Breast epithelium (tissue), 4 donors: ENCODE measurements at places on chromosomes 6 and 20. TPM values are rescaled to one million over a fixed set of nuclear protein-coding genes. Genes with fewer than 3 reads are reported as not detected.

GRCh38 chr6:105815661-105816555 is 270.2 kb upstream of the PRDM1 start:
- no peaks in the 10 kb centered on the region for H3K36me3 ChIP-seq
- H3K4me1 ChIP-seq: no peaks in the 10 kb centered on the region
- no peak overlapping the region for H3K27ac ChIP-seq
- no peak overlapping the region for H3K4me3 ChIP-seq
- no peaks in the 10 kb centered on the region for H3K27me3 ChIP-seq

GRCh38 chr6:37005827-37006567 is 542 bp downstream of the FGD2 start:
- peak overlapping the region; percentile 41 for H3K4me3 ChIP-seq
- H3K36me3 ChIP-seq: no peaks in the 10 kb centered on the region
- H3K4me1 ChIP-seq: no peaks in the 10 kb centered on the region
- no peak overlapping the region for H3K27ac ChIP-seq
- H3K27me3 ChIP-seq: no peaks in the 10 kb centered on the region
- no peak for DNase-seq

DNA sequence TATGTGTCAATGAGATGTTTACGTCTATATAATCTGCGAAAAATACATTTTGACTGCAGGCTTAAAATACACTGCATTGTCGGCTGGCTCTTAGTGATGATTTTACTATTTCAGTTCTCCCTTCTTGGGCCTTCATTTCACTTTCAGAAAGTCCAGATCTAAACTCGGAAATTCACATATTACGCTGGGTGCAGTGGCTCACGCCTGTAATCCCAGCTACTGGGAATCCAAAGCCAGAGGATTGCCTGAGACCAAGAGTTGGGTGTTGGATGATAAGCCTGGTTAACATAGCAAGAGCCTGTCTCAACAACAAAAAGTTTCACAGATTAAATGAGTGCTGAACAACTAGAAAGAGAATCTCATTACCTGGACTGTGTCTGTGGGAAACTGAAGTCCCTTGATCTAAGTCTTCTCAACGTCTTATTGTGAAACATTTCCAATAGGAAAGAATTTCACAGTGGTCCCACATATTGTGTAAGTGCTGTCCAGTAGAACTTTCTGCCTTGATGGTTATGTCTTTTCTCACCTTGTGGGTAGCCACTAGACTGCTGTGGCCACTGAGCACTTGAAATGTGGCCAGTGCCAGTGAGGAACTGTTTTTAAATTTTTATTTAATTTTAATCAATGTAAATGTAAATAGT is 1.9 kb downstream of the GINM1 start:
- no peak for DNase-seq
- H3K36me3 ChIP-seq: no peaks in the 10 kb centered on the region
- no peaks in the 10 kb centered on the region for H3K27me3 ChIP-seq
- no peak overlapping the region for H3K4me3 ChIP-seq

- H3K36me3 ChIP-seq: no peaks in the 10 kb centered on the region
- H3K27ac ChIP-seq: no peak overlapping the region
- no peak overlapping the region for H3K4me3 ChIP-seq
- no peaks in the 10 kb centered on the region for H3K27me3 ChIP-seq
- DNase-seq: no peak
Measured at GRCh38 chr6:124066269-124066668, 262.6 kb downstream of the NKAIN2 start.

- DNase-seq: peak; percentile 28
- no peaks in the 10 kb centered on the region for H3K36me3 ChIP-seq
- H3K27ac ChIP-seq: peak overlapping the region; percentile 72
- no peaks in the 10 kb centered on the region for H3K27me3 ChIP-seq
- no peak overlapping the region for H3K4me3 ChIP-seq
Measured at GRCh38 chr6:53281518-53282215, 67.1 kb downstream of the ELOVL5 start.

- no peak overlapping the region for H3K27ac ChIP-seq
- H3K4me3 ChIP-seq: no peak overlapping the region
- no peak for DNase-seq
Measured at GRCh38 chr6:43932259-43933147, 162.5 kb downstream of the VEGFA start.

DNA sequence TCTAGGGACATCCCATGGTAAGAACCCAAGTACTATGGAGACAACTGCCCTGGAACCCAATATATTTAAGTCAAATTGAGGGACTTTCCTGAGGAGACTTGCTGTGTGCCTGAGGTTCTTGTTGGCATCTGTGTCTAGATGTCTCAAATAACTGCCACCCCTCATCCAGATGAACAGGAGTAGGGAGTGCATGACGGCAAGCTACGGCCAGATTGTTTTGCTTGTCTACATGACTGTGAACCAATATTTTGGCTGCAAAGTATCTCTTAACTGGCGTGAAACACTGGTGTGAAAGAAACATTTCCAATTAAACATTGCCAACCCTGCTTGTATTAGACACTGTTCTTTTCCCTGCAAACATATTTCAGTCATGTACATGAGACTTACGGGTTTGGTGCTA is 52.4 kb upstream of the SIM1 start:
- H3K27ac ChIP-seq: no peak overlapping the region
- no peak overlapping the region for H3K4me3 ChIP-seq
- H3K36me3 ChIP-seq: no peaks in the 10 kb centered on the region
- no peaks in the 10 kb centered on the region for H3K4me1 ChIP-seq
- no peaks in the 10 kb centered on the region for H3K27me3 ChIP-seq

DNA sequence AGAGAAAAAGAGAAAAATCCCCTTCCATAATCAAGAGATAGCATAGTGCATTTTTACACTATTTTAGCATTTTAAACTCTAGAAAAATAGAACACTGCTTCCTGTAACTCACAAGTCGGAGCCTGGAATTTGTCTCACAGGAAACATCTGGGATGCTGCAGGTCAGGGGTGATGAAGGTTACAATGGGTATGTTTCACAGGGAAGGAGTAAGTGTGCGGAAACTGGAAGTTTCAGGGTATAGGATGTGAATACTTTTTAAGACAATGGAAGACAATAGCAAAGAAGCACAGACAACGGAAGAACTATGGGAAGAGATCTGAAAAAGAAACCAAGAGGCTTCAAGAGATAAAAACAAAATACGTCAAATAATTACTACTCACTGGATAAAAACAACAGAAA is 361.0 kb upstream of the MARCKS start:
- H3K27me3 ChIP-seq: no peaks in the 10 kb centered on the region
- H3K27ac ChIP-seq: no peak overlapping the region
- no peaks in the 10 kb centered on the region for H3K36me3 ChIP-seq
- no peak for DNase-seq
- no peak overlapping the region for H3K4me3 ChIP-seq

- peaks cover 20% of the 10 kb centered on the region for H3K27me3 ChIP-seq
- H3K27ac ChIP-seq: no peak overlapping the region
- no peaks in the 10 kb centered on the region for H3K36me3 ChIP-seq
- DNase-seq: no peak
Measured at GRCh38 chr6:25655723-25656122, 3.7 kb downstream of the SCGN start.

- DNase-seq: no peak
- peak overlapping the region; percentile 8 for H3K27ac ChIP-seq
- no peak overlapping the region for H3K4me3 ChIP-seq
- H3K4me1 ChIP-seq: no peaks in the 10 kb centered on the region
- H3K27me3 ChIP-seq: no peaks in the 10 kb centered on the region
- no peaks in the 10 kb centered on the region for H3K36me3 ChIP-seq
Measured at GRCh38 chr6:44156494-44157151, 2.0 kb upstream of the CAPN11 start.

DNA sequence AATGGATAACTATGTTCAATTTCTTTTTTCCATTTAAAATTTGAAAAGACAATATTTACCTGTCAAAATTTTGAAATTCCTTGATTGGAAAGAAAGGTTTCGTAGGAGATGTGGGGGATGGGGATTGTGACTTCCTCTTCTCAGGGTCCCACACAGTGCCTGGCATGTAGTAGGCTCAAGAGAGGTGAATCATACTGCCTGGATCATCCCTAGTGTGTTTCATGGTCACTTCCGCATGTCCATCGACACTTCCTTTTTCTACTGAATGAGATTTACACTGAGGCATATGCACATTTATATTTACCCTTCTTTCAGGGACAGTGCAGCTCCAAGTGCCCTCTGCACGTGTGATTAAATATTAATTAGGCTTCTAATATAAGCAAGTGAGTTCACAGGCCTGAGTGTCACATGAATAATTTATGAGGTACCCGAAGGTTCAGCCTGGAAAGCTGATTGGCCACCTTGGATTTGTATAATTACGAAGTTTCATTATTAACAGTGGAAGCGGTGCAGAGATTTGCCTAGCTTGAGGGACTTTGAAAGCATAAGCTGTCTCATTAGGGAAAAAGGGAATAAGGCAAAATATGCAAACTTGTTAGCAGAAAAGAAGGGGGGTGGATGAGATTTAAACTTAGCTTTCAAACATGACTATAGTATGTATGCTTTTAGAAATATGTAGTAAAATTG is 177.5 kb upstream of the MMS22L start:
- H3K4me1 ChIP-seq: no peaks in the 10 kb centered on the region
- no peak overlapping the region for H3K27ac ChIP-seq
- no peaks in the 10 kb centered on the region for H3K36me3 ChIP-seq
- DNase-seq: no peak
- H3K4me3 ChIP-seq: no peak overlapping the region
- H3K27me3 ChIP-seq: no peaks in the 10 kb centered on the region

GRCh38 chr20:63500902-63501817 is 2.3 kb upstream of the EEF1A2 start:
- peaks cover 7% of the 10 kb centered on the region for H3K27me3 ChIP-seq
- H3K4me3 ChIP-seq: no peak overlapping the region
- H3K36me3 ChIP-seq: no peaks in the 10 kb centered on the region
- H3K4me1 ChIP-seq: peaks cover 10% of the 10 kb centered on the region
- no peak overlapping the region for H3K27ac ChIP-seq
- DNase-seq: no peak

DNA sequence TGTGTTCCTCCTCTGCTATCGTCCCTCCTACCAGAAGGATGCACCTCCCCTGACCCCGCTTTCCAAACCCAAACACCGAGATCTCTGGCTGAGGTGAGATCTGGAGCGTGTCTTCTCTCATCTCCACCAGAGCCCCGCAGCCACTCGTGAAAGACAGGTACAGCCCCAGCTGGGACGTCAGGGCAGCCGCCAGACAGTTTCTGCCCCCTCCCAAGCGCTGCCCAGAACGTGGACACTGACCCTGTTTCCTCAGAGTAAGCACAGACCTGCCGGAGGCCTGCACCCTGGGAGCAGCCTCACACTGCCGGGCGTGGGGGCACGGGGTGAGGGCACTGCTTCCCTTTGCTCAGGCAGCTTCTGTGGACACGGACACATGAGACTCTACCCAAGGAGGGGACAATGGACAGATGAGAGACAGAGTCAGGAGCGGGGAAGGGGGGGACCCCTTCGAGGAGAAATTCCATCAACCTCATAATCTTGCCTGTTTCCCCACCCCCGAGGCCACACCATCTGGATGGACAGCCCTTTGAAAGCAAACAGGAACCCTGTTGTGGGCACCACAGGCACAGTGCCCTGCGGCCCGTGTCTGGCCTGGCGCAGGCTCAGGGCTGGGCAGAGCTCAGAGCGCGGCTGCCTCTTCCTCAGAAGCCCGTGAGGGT is 210.6 kb downstream of the DLL1 start:
- H3K4me3 ChIP-seq: no peak overlapping the region
- H3K27ac ChIP-seq: no peak overlapping the region
- no peaks in the 10 kb centered on the region for H3K4me1 ChIP-seq
- no peaks in the 10 kb centered on the region for H3K27me3 ChIP-seq

DNA sequence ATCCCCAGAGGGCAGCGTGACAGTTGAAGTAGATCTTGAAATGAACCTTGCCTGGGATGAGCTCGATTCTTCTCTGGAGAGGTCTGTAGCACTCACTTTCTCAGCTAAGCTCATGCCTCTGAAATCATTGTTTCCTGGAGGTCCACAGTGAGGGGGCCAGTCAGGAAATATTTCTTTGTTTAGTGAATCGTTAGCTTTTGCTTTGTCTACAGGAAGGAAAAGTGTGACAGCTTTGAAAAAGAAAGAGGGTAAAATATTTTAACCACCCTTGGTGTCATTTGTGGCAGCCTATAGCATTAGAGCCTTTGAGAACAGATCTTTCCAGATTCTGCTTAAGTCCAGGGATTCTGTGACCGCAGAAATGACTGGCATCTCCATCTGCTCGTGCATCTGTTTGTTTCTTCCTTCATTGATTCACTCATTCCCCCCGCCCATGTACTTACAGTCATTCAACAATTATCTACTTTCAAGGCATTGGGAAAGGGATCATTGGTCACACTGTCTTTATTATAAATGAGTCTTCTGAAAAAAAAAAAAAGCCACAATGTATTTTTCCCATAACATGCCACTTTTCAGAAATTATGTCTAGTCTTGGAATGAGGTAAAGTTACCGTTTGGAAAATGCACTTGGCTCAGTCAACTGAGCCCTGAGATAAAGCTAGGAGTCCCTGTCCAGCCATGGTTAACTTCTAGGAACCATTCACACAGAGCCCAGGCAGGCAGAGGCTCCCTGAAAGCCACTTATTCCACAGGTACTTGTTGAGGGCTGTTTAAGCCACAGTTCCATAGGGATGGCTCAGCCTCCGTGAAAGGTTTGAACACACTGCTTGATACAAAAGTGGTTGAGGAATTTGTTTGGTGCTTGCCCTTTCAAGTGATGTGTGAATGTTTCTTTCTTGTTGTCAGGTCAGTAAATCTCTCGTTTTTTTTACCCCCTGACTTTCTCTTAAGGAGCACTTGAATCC is 86.0 kb downstream of the TIAM2 start:
- H3K4me1 ChIP-seq: no peaks in the 10 kb centered on the region
- DNase-seq: no peak
- no peaks in the 10 kb centered on the region for H3K36me3 ChIP-seq
- H3K4me3 ChIP-seq: no peak overlapping the region

Gene FNDC1
- 0.15 TPM for total RNA-seq

Gene KHDC1
- 0.66 TPM for total RNA-seq

Gene MCM3
- total RNA-seq: 43.3 TPM

Gene MAFB
- total RNA-seq: 148 TPM

Gene PRDM13
- not detected for total RNA-seq

Gene LCA5
- 15.2 TPM for total RNA-seq
